ENCODE measurements at places on chromosomes 7 and 10.

- peak; percentile 96 for DNase-seq
Measured at GRCh38 chr7:94394437-94395140, at the start of gene COL1A2. COL1A2 (plus strand) TSS chr7:94394895; CDS start chr7:94395032, 137 bp downstream.

- no peak for DNase-seq
Measured at GRCh38 chr7:139603896-139604295, 80.4 kb downstream of the CLEC2L start.

DNA sequence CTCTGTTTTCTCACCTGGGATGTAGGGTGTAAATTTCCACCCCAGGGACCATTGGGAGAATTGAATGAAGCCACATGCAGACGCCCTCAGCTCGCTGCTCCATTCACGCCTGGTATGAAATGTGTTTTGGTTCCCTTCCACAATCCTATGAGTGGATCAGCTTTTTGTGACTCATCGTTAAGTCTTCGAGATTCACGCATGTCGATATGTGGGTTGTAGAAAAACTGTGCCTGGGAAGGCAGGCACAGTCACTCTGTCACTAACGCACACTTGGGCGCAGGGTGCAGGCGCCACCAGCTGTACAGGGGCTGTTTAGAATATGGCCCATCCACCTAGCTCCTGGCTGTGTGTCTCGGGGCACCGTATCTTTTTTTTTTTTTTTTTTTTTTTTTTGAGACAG lies 64.2 kb upstream of the SH2B2 start:
- DNase-seq: no peak

DNA sequence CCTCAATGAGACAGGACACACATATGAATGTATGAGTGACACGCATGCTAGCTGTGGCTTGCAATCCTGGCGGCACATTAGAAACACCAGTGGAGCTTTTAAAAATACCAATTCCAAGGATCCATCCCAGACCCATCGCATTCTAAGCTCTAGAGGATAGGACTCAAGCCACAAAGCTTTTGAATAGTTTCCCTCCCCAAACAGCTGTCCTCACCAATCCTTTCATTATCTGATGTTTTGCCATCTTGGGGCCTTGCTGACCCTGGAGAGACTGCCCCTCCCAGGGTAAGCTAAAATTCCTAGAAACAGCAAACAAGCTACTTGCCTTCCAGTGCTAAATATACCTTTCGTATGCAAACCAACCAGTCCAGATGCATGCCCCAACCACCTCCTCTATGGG lies 8.9 kb upstream of the TM9SF3 start:
- no peak for DNase-seq

- DNase-seq: no peak
Measured at GRCh38 chr7:84624527-84624926, 429.9 kb upstream of the SEMA3A start.

DNA sequence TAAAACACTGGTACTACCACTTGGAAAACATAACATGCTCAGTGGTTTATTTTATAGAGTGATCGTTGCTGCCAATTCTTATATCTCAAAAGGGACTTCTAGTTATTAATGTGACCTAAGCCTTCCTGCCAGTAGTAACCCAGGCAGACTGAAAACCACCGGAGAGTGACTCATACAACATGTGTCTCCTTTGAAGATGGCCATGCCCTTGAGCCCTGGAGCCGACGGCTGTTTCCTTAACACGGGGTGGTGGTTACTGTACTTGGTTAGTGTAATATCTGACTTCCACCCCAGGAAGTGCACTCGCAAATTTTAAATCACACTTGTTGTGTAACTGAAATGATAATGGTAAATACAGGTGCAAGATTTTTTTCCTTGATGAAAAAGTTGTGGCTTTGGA lies 30.5 kb downstream of the JAKMIP3 start:
- no peak for DNase-seq

- no peak for DNase-seq
Measured at GRCh38 chr7:13042605-13043236, 355.3 kb downstream of the ARL4A start.

GRCh38 chr7:64098-64915 lies 128.1 kb upstream of the FAM20C start:
- peak; percentile 29 for DNase-seq

DNA sequence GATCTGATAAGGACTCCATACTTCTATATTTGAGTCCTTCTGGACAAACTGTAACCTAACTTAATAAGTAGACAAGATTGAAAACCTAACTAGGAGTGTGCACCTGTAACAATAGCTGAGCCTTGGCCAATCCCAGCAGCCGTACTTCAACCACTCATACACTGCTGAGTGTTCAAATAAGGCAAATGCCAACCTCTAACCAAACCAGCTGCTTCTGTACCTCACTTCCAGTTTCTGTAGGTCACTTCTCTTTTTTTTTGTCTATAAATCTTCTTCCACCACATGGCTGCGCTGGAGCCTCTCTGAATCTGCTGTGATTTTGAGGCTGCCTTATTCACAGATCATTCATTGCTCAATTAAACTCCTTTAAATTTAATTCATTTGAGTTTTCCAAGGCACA lies 753.2 kb downstream of the DNAJB9 start:
- DNase-seq: no peak

DNA sequence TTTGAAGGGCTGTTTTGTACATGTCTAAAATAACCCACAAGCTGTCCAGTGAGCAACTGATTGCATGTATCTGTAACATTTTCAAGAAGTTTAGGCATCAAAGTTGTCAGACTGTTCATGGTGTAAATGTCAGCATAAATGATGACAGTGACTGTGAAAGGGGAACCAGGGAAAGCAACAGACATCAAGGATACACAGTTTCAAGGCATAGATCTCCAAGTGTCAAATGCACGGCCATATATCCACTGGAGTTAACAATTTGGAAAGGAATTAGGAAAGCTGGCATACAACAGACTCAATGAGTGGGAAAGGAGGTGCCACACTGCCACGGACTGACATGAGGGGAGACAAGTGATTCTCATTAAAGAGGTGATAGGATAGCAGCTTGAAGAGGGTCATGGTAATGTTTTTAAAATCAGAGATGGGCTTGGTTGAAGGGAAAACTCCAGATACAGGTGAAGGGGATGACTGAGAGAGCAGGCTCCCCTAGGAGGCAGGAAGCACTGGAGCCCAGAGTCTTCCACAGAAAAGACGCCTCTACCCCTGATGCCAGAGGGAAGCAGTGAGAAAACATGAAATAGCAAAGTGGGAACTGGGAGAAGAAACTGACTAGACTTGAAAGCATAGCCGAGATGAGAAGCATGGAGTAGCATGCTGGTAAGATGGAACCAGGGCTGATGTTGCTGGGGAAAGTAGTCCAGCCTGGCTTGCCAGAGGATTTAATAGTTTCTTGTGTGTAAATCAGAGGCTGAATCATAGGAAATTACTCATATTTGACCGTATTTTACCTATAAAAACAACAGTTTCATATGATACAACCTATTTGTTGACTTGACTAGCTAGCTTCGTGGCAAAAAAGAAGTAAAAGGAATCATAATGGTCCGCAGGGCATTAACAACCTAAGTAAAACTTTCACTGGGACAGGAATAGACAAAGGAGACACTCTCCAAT lies 18.6 kb downstream of the NSMCE4A start:
- DNase-seq: no peak

DNA sequence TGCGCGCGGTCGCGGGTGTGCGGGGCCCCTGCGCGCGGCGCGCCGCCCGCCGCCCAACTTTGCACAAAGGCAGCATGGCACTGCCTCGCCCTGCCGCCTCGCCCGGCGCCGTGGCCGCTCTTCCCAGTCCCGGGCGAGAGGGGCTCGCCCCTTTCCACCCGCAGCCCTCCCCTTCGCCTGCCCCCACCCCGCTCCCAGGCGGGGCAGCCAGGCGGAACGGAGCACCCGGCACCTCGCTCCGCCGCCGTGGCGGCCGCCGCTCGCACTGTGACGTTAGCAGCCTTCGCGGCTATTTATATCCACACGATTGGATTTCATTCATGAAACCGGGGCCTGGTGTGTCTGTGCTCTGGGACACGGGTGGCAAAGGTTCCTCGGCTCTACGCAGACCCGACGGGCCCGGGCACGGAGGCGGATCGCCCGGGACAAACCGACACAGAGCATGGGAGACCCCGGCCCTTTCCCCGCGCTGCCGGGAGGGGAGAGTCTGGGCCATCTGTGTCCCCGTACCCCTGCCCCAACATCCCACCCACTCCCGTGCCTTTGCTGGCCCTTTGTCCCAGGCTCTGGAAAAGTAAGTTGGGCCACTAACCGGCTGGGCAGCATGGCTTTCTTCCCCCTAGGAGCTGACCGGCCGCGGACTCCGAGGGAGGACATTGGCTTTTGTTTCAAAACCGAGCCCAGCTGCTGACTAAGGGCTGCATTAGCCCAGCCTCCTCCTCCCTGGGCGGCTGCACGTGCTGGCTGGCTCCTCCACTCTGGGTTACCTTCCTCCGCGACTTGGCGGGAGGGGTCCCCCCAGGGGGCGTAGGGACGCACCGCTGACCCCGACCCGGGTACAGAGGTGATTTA lies at the start of gene RHOBTB1:
TSS of gene RHOBTB1 (minus strand) at position 128 of the 852 bp plus-strand sequence. CDS start 32,643 bp downstream, outside the sequence.
- DNase-seq: peak; percentile 83

DNA sequence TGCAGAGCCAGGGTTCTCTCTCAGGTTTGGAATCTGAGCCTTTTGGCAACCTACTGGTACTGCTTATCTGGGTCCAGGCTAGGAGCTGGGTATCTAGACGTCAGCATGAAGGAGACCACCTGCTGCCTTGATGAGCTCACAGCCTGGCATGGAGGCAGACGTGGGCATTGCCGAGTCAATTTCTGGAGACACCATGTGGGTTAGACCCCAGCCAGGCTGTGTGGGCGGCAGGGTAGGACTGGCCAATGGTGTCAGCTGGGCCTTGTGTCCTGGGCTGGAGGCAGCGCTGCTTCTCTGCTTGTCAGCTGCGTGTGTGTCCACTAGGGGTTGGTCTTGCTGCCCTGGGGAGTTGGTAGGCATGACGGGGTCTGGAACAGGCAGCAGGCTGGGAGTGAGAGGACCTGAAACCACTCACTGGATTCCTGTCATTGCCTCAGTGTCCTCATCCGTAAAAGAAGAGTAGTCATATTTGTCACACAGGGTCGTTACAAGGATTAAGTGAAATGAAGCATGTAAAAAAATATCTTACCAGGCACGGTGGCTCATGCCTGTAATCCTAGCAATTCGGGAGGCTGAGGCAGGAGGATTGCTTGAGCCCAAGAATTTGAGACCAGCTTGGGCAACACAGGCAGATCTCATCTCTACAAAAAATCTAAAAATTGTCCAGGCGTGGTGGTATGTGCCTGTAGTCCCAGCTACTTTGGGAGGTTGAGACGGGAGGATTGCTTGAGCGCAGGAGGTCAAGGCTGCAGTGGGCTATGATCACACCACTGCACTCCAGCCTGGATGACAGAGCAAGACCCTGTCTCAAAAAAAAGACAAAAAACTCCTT lies 31.7 kb upstream of the ANKRD2 start:
- no peak for DNase-seq

GRCh38 chr7:132878204-132878919 lies 203.5 kb downstream of the CHCHD3 start:
- no peak for DNase-seq

- no peak for DNase-seq
Measured at GRCh38 chr10:89255793-89256192, 4.2 kb upstream of the LIPA start.

DNA sequence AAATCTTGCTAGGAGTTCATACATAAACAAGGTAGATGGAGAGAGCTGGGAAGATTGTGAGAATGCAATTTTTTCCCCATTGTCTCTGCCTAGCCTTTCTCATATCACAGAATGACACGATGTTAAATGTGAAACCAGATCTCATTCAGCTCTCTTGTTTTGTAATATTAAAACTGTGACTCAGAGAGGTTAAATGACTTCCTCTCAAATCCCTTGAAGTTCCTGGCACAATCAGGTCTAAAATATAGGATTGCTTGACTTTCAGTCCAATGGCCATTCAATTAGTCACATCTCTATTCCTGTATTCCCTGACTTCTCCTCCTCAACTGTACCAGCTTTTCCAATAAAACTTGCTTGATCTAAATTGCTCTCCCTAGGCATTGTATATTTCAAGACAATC lies 3.1 kb downstream of the ANKRD22 start:
- peak; percentile 25 for DNase-seq

DNA sequence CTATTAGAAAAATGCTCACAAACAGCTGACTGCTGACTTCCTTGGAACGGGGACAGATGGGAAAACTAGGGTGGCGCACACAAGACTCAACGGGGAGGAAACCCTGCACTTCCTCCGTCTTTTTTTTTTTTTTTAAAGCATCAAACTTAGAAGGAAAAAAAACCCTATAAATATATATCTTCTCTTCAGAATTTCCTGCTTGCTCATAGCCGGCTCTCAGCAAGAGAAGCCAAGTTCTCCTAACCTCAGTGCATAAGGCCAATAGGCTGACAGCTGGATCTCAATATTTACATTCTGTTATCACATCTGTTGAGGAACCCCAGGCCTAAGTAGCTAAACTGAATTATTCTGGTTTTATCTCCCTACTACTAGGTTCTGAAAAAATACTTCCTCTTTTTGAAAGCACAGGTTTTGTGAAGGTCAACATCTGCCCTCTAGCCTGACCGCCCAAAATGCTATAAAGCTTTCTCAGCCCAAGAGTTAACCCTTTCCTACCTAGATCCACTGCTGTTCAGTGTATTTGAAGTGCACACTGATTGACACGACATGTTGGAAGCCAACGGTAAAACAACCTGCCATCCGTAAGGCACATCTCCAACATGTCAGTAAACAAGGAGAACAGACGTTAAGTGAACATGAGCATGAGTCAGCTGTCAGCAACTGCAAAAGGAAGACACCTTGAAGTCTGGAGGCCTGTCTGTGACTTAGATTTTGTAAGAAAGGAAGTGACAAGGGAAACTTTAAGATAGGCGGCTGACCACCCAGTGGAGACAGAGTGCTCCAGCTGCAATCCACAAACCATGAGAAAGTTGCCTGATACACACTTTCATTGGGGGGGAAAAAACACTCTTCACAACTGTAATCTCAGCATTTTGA lies 83.8 kb downstream of the EBLN1 start:
- DNase-seq: no peak

GRCh38 chr10:32104622-32105509 lies 48.6 kb upstream of the KIF5B start:
- no peak for DNase-seq

GRCh38 chr10:131444862-131445461 lies 133.4 kb upstream of the TCERG1L start:
- no peak for DNase-seq

GRCh38 chr7:27183682-27184336 lies 1.2 kb downstream of the HOXA11 start:
- DNase-seq: peak; percentile 81

GRCh38 chr7:129751916-129752315 lies 140.4 kb downstream of the NRF1 start:
- DNase-seq: no peak

DNA sequence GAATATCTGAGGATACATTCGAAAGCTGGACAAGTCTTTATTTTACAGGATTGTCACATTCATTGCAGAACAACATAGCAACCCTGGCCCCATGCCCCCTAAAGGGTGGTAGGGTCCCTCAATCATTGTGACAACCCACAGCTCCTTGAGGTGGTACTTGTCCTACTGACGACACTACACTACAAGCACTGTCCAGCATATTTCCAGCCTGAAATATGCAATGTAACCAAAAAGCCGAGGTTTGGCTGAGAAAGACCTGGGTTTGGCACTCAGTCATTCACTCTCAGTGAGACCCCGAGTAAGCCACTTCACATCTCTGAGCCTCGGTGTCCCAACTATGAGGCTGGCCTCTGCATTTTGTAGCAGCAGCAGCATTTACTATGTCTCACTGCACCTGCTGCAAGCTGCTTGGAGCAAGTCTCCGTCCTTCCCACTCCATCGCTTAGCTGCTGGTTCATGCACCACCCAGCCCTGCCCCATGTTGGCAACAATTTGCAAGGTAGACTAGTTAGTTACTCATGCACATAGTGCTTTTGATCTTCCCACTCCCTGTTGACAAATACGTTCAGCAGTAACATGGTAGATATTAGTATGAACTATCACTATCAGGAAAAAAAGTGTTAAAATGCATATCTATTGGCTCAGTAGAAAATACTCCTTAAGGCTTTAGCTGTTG lies 43.6 kb upstream of the TNPO3 start:
- no peak for DNase-seq
